ENCODE measurements at places on chromosomes 12 and 14. TPM values are rescaled to one million over a fixed set of nuclear protein-coding genes. Genes with fewer than 3 reads are reported as not detected.
A peak's percentile ranks its signal among the peaks of the same experiment; 100 is the strongest.

DNA sequence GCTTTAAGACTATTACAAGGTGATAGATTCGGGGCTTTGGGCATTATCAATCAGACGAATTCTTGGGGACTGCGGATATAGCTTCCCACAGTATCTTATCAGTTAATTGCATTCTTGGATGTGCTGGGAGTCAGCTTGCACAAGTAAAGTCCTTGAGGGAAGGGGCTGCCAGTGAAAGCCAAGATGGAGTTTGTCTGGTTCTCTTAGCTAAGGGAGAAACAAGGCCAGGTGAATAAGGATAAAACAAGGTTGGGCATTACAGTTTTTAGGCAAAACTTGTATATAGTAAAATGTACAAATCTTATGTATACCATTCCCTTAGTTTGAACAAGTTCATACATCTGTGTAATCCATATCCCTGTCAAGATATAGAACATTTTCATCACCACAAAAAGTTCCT, 5.5 kb downstream of the FBXO34 start:
- no peak for DNase-seq

Gene PROX2
- not detected for total RNA-seq

DNA sequence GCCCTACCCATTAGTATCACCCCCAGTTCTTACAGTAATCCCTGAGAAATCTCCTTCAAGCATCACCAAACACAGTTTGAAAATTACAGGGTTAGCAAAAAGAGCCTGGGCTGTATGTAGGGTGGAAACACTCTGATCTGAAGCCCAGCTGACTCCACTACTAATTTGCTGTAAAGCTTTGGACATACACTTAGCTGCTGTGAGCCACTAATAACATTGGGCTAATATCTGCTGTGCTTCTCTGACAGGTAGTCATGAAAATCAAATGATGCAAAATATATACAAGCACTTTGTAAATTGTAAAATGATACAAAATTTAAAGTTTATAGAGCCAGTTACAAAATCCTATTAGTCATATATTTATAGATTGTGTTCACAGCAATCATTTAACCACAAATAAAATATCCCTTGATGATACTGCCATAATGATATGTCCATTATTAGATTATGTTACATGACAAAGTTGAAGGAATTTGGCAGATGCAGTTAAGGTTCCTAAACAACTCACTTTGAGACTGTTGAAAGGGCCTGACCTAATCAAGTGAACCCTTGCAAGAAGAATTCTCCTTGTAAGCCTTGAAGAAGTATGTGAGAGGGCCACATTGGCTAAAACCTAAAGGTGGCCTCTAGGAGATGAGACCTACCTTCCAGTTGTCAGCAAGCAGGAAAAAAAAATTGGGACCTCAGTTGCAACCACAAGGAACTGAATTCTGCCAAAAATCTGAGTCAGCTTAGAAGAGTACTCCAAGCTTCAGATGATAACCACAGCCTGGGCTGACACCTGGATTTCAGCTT, 19.0 kb downstream of the TWF1 start:
- no peak for DNase-seq

DNA sequence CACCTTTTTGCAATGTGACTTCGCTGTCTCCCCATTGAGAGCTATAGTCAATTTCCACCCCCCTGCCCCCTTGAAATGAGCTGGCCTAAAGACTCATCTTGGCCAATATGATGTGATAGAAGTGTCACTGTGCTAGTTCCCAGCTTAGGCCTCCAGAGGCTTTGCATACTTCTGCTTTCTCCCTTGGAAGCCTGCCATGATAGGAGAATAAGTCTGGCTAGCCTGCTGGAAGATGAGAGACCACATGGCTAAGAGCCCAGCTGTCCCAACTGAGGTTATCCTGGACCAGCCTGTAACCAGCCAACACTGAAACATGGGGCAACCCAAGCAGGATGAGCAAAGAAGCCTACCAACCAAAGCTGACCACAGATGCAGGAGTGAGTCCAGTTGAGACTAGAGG, 196.9 kb downstream of the GRIN2B start:
- no peak for DNase-seq

Gene CYP46A1
- total RNA-seq, result 0.13 TPM

DNA sequence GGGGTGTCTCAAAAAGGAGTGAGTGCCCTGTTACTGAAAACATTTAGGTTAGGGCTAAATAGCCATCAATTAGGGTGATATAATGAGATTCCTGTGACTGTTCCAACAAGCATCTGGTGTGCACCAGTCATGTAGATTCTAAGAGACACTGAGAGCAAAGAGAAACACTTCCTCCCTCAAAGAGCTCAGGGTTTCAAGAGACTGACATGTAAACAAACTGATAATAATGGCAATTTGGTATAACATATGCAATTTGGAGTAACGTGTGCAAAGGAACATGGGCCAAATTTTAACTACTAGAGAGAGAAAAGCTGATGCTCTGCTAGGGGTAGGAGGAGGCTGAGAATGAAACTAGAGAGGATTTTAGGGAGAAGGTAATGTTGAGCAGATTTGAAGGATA, 237.1 kb downstream of the BMP4 start:
- DNase-seq, result no peak

Gene ADGRD1
- total RNA-seq, result 0.23 TPM

- no peak for DNase-seq
These were observed 145.3 kb downstream of the CACNA1C start for GRCh38 chr12:2198005-2198501.

DNA sequence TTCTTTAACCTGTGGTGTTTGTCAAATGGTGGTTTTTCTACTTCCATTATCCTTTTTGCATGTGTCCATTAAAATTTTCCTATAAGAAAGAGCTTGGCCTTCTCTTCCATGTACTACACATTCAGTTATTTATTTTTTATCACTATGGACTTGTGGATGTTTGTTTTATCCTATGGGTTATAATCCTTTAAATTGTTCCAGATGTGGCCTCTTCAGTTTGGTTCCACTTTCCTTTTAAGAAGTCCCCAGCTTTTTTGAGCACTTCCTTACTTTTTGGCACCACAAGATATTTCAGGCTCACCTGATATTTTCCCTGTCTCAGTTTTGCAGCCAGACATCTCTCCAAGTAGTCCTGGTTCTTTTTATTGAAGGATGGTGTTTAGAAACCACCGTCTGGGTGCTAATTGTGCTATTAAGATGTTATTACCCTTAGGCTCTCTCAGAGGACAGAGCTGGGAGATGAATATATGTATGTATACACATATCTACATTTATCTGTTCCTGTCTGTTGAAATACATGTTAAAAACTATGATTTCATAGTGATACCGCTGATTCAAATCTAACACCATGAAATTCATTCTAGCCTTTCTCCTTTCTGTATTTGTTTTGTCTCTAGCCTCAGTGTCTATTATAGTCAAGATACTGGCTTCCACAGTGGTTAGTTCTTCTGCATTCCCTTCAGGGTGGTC, 408.5 kb upstream of the RGS6 start:
- DNase-seq, result no peak

DNA sequence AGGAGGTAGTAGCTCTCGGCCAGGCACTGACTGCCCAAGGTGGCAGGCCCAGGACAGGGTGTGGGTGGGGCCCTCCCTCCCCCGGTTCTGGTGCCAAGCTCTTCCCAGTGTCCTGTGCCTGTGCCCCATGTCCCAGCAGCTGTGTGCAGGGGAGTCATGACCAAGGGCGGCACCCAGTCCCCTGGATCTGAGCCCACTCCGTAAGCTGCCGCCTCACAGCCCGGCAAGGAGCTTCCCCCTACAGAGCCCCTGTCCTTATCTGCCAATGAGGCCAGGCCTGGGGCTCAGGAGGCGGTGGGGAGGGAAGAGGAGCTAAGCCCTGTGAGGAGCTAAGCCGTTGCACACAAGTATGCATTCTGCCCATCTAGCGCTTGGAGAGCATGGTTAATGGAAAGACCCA, 5.6 kb upstream of the C14orf180 start:
- DNase-seq, result no peak

DNA sequence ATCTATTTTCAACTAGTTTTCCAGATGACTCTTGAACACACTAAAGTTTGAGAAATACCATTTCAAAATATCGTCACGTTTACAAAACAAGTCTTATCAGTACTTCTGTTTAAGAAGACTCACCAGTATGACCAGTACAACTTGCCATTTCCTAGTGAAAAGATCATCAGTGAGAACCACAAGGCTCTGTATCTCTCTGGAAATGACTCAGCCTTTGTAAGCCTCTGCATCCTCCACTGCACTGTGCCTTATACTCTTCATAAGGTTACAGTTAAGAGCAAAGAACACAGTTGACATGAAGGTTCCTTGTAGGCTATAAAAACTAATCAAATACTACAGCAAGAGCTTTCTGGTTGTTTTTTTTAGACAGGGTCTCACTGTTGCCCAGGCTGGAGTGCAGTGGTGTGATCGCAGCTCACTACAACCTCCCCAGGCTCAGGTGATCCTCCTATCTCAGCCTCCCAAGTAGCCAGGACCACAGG, 5.7 kb upstream of the VTI1B start:
- peak; percentile 47 for DNase-seq

- DNase-seq, result no peak
These were observed 48.2 kb upstream of the DCN start for GRCh38 chr12:91230841-91231240.

GRCh38 chr12:51860986-51861385, 12.5 kb upstream of the FIGNL2 start:
- DNase-seq, result no peak

GRCh38 chr14:99280852-99281251, 8.9 kb upstream of the BCL11B start:
- DNase-seq, result no peak

- no peak for DNase-seq
These were observed 66.2 kb upstream of the SLC38A2 start for GRCh38 chr12:46438719-46439319.

GRCh38 chr12:21657326-21658077, at the start of gene LDHB:
LDHB (minus strand) TSS chr12:21657842; CDS start chr12:21654671, 3,171 bp downstream.
- peak; percentile 95 for DNase-seq

Measured in activated CD4-positive, alpha-beta memory T cell treated with anti-CD3 and anti-CD28 coated beads, Interleukin-2, amount 10 ng/mL, durations not matched to agents 7 days and 5 days (primary cell).